ENCODE measurements at places on chromosomes 4 and X. TPM values are rescaled to one million over a fixed set of nuclear protein-coding genes. Genes with fewer than 3 reads are reported as not detected.

The MSMO1 gene
- 51.7 TPM for polyA plus RNA-seq

The MAGEB3 gene
- 0.38 TPM for polyA plus RNA-seq

The DYNLT3 gene
- 6.7 TPM for polyA plus RNA-seq

The ATP1B4 gene
- not detected for polyA plus RNA-seq

The MAGED4B gene
- not detected for polyA plus RNA-seq

The ANK2 gene
- polyA plus RNA-seq: not detected

The PNMA3 gene
- 1.5 TPM for polyA plus RNA-seq

The EDNRA gene
- not detected for polyA plus RNA-seq
